Inflammatory macrophage treated with lipopolysaccharide for 1 hour (primary cell): ENCODE measurements at places on chromosomes 7 and 10.
A peak's percentile ranks its signal among the peaks of the same experiment; 100 is the strongest.

DNA sequence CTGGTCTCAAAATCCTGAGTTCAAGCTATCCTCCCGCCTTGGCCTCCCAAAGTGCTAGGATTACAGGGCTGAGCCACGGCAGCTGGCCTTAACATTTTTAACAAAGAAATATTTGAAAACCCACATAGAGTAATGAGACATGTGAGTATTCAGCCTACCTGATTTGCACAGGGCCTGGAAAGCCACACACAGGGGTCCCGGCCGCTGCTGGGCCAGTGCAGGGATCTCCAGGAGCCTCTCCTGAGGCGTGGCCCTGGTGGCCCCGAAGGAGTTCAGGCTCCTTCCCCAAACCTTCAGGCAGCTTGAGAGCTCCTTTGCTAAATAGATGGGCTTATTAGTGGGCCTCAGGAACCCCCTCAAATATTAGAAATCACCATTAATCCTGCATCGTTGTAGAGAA is 18.7 kb downstream of the CNPY1 start:
- DNase-seq, result no peak

- DNase-seq, result no peak
Measured at GRCh38 chr7:51263631-51264484, 52.8 kb downstream of the COBL start.

- peak; percentile 12 for DNase-seq
Measured at GRCh38 chr10:50740293-50740648, 535 bp downstream of the ASAH2B start.

- DNase-seq, result peak; percentile 14
Measured at GRCh38 chr10:102604439-102604841, 39.8 kb upstream of the TRIM8 start.

DNA sequence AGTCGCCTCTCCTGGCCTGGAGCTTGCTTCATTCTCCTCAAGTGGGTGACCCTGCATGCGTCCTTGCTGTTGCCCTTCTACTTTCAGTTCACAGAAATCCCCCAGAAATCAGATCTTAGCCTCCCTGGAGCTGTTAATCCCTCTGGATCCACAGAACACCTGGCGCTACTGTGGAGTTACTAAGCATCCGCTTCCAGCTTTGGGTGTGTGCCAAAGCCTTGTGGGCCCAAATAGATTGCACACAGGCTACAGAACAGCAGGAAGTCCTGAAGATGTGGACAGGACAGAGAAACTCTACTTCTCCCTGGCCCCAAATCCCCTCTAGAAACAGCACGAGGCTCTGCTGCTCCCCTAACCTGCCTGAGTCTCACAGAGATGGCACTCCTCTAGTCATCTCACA is 36.6 kb upstream of the PDLIM1 start:
- no peak for DNase-seq

- peak; percentile 98 for DNase-seq
Measured at GRCh38 chr7:36742911-36743775, 18.8 kb upstream of the AOAH start.
